ENCODE measurements at places on chromosomes 1 and 21.
A peak's percentile ranks its signal among the peaks of the same experiment; 100 is the strongest.

DNA sequence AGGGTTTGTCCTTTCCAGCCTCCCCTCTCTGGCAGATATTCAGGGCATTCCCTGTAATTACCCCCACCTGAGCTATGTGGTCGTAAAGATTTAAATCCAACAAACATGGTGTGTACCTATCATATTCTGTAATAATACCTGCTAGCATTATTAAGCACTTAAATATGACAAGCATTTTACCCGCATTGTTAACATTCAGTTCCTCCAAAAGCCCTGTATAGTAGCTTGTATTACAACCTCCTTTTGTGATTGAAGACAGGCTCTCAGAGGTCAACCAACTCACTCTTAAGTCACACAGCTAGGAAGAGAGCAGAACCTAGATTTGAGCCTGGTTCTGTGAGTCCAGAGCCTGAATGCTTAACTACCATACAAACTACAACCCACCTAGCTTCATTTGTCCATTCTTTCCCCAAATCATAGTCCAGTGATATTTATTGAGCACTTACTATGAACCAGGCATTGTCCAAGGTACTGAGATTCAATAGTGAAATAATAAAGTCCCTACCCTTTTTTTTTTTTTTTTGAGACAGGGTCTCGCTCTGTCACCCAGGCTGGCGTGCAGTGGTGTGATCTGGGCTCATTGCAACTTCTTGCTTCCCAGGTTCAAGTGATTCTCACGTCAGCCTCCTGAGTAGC is 13.8 kb upstream of the KDM4A start:
- DNase-seq, result no peak

- DNase-seq, result no peak
These were observed 48.1 kb upstream of the FNBP1L start for GRCh38 chr1:93399781-93400180.

GRCh38 chr1:199449221-199449620 is 578.3 kb upstream of the NR5A2 start:
- no peak for DNase-seq

DNA sequence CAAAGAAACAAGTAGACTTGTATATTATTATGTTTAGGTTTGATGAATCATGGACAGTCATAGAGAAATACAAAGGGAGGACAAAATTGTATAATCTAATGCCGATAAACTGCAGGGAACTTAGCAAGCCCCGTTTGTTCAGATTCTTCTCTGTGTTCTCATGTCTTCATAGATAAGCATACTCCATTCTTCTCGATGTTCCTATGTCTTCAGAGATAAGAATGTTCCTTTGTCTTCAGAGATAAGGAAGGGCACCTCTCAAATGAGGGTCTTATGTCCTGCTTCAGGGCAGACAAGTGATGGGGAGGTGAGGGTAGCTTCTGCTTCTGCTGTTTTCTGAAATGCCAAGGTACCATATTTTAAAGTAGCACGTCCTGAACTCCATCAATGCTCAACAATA is 19.7 kb upstream of the TADA1 start:
- DNase-seq, result no peak

DNA sequence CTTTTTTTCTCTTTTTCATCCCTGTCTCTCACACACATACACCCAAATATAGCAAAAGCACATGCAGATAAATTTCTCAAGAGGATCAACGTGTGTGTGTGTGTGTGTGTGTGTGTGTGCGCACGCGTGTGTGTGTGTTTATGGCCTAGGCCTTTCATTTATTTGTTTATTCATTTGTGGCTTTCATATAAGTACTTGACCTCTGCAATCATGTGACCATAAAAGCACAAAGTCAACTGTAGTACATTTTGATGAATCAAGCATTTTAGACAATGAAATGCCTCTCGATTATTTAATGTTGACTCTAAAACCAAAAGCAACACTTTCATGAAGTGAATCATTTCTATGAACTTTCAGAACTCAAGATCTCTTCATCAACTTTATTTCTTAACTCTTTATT is 194.1 kb upstream of the ADGRL2 start:
- no peak for DNase-seq

GRCh38 chr1:24162201-24162600 is 19.3 kb upstream of the IL22RA1 start:
- no peak for DNase-seq

- DNase-seq, result peak; percentile 12
These were observed at the start of gene SCMH1 for GRCh38 chr1:41241749-41242341. Gene SCMH1 (minus strand): TSS chr1:41242306. CDS start chr1:41186133, 56,173 bp downstream.

DNA sequence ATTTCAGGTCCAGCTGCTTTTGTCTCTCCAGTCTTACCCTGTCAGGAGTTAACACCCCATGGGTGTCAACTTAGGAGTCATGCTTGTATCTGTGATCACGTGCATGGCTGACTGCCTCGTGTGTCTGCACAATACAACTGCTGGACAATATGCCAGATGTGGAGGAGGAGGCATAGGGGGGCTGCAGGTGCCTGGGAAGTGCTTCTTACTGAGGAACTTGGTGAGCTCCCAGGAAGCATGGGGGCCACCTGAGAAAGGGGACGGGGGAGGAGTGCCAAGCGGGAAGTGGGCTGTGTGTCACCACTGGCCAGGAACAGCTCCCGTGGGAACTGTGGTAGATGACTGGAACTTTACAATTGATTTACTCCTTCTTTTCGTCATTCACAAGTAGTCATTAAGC is 9.5 kb downstream of the RHEX start:
- DNase-seq, result no peak

- DNase-seq, result no peak
These were observed 151.8 kb downstream of the RHOU start for GRCh38 chr1:228887101-228887500.

All from stimulated activated CD8-positive, alpha-beta memory T cell treated with anti-CD3 and anti-CD28 coated beads, Interleukin-7, amount 100 ng/mL, for 1 hour (primary cell).